Upper lobe of right lung (tissue), 1 donor: ENCODE measurements at places on chromosomes 7 and 10. TPM values are rescaled to one million over a fixed set of nuclear protein-coding genes. Genes with fewer than 3 reads are reported as not detected.

DNA sequence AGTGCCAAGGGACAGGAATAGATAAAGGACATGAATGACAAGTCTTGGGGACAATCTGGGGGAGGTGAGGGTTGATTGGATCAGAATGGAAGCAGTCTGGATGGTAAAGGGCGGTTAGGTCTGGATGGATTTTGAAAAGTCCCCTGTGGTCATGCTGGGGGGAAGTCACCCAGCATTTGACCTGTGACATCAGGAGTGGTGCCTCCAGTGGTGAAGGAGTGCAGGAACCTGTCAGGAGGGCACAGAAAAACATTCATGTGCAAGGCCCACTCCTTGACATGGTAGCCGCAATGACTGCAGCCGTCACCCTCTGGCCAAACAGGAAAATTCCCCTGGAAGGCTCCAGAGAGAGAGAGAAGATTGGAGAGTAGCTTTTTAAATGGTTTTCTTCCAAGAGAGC is 304.8 kb downstream of the GFRA1 start:
- DNase-seq: no peak

AFAP1L2 gene
- total RNA-seq: 10.1 TPM

GRCh38 chr7:134891262-134891695 is 95.0 kb upstream of the AGBL3 start:
- DNase-seq: peak; percentile 72

ABCC2 gene
- 1.1 TPM for total RNA-seq
